ENCODE measurements at places on chromosomes 2 and 18. TPM values are rescaled to one million over a fixed set of nuclear protein-coding genes. Genes with fewer than 3 reads are reported as not detected.

GRCh38 chr18:77151033-77151771 lies 18.6 kb upstream of the MBP start:
- no peak for DNase-seq

GRCh38 chr18:14978962-14979535 lies 231.1 kb downstream of the ANKRD30B start:
- no peak for DNase-seq

FECH gene
- total RNA-seq, result 42.4 TPM

COL4A4 gene
- total RNA-seq, result 2.8 TPM

DNA sequence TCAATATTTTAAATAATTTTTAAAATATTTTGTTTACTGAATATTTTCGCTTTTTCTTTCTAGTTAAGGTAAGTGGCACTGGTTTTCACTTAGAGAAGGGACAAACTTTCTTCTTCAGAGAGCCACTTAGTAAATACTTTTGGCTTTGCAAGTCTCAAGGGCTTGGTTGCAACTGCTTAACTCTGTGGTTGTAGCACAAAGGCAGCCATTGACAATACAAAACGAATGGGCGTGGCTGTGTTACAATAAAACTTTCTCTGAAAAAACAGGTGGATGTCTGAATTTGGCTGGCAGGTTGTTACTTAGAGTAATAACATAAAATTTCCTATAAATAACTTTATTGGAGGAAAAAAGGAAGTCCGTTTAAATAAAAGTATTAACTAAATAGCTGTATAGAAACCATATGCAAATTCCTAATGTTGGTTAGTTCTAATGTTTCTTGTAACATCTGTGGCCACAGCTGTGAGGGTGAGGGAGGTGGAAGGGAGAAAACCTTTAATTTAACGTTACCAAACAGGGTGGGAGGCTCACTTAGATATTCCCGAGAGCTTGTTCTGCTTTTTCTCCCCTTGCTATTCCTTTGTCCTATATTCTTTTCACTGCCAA lies 62.4 kb upstream of the TNP1 start:
- DNase-seq, result no peak

GRCh38 chr2:9707611-9708160 lies 76.9 kb upstream of the YWHAQ start:
- no peak for DNase-seq

GRCh38 chr2:72026819-72027425 lies 120.7 kb downstream of the CYP26B1 start:
- no peak for DNase-seq

CAVIN2 gene
- total RNA-seq, result 48.0 TPM
